ENCODE measurements at places on chromosomes 2 and 18.

- no peak for DNase-seq
Observed at GRCh38 chr18:76622651-76623050, 127.6 kb upstream of the ZNF516 start.

- DNase-seq, result no peak
Observed at GRCh38 chr2:216648105-216648504, 14.9 kb downstream of the IGFBP2 start.

GRCh38 chr2:114468343-114468742, 25.9 kb downstream of the DPP10 start:
- DNase-seq, result no peak

- DNase-seq, result no peak
Observed at GRCh38 chr2:182391443-182391842, 35.4 kb downstream of the PDE1A start.

DNA sequence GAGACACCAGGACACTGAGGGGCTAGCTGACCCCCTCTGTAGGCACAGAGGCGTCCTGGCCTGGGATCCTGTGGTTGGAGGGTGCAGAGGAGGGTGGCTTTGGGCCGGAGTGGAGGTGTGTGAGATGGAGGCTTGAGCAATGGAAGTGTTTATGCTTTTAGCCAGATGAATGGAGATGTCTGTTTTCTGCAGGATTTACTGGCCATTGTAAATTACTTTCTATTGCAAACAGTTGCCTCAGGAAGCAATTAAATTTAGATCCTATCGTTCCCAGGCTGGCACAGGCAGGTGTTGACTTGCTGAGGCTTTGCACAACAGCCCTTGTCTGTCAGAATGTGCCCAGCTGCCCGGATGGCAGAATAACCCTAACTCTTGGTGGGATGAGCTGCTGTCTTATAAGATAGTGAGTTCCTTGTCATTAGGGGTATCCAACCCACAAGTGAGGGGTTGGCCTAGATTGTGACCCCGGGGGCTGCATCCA, 1.8 kb upstream of the ARID5A start:
- DNase-seq, result no peak

- DNase-seq, result no peak
Observed at GRCh38 chr2:224389317-224389716, 12.6 kb downstream of the FAM124B start.

DNA sequence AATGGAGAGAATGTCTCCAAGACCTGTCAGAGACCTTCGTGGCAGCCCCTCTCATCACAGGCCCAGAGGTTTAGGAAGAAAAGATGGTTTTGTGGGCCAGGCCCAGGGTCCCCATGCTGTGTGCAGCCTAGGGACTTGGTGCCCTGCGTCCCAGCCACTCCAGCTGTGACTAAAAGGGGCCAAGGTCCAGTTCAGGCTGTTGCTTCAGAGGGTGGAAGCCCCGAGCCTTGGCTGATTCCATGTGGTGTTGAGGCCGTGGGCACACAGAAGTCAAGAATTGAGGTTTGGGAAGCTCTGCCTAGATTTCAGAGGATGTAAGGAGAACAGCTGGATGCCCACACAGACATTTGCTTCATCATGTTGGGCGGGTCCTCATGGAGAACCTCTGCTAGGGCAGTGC, 45.1 kb upstream of the ACTR2 start:
- DNase-seq, result no peak

DNA sequence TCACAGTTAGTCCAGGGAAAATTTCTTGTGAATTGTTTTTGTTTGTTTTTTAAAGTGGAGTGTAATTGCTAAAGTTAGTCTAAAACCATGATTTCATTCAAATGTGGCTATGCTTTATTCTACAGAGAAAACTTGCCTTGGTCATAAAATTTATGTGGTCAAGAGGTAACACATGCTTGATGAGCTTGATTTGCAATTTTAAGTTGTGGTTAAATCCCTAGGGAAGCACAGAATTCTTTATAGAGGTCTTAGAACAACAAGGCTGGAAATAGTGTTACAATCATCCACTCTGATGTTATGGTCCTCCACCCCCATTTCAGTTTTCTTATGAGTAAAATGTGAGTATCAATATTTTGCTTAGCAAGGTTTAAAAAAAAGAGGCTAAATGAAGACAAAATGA, 359.6 kb downstream of the NRXN1 start:
- no peak for DNase-seq

DNA sequence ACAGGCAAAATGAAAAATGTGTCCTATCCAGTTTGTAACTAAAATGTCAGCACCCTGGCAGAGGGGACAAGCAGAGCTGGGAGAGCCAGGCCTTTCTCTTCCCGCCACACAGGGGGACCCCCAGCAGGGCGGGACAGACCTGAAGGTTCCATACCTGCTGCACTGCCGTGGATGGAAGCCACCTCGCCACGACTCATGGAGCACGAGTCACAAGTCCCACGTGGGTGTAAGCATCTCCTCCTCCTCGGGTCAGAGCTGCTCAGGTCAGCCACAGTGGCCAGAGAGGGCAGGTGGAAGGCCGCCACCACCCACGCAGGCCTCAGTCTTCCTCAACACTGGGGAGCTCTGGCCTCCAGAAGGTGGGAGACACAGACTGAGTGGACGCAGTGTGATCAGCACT, 21.0 kb downstream of the C1QL2 start:
- no peak for DNase-seq

DNA sequence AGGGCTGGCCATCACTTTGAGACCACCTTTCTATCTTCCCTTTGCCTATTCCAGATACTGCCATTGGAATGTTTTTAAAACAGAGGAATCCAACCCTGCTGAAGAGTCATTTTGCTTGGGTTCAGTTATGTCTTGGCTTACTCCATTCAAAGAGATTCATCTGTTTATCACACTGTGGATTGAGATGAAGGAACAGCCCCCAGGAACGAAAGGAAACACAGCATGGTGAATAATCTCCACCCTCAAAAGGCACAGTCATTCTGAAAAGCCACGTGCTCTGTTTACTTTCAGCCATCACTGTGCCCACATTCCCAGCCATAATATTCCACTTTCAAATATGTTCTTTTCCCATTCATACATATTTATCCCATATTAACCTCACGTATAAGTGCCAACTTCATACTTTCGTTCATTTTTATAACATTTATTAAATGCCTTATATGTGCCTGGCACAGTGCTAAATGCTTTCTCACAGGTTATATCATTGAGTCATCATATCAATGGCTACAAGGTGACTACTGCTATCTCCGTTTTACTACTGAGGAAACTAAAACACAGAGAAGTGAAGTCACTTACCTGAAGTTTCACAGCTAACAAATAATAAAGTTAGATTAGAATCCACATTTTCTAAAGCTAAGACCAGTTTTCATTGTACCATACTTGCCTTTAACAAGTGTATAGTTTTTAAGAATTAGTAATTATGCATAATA, 143.6 kb downstream of the OSR1 start:
- no peak for DNase-seq

- DNase-seq, result no peak
Observed at GRCh38 chr18:78480262-78481054, 499.2 kb upstream of the SALL3 start.

DNA sequence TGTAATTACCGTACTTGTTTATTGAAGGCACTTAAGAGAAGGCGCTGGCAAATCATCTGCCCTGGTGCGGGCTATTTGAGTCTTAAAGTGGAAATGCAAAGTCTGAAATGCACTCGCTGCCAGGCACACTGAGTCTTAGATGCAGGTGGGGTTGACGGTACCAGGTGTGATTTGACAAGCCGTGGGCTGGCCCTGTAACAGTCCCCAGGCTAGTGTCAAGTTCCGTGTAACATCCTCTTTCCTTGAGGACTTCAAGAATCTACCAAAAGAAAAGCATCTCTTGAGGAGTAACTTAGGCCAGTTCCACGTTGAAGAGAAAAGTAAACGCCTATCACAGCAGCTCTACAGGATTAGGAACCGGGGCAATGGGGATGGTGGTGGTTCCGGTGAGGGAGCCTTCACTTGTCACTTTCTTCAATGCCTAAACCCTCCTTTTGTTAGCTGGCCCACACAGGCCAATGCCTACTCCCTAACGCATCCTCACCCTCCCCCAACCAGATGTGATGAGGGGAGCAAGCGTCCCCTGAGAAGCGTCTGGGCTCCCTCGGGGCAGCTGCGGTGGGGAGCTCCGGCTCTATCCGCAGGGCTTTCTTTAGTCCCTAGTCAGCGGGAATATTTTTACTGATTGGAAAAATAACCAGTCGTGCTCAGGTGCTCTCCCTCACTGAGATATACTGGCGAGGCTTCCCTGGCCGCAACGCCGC, 1.5 kb upstream of the UGP2 start:
- DNase-seq, result no peak

DNA sequence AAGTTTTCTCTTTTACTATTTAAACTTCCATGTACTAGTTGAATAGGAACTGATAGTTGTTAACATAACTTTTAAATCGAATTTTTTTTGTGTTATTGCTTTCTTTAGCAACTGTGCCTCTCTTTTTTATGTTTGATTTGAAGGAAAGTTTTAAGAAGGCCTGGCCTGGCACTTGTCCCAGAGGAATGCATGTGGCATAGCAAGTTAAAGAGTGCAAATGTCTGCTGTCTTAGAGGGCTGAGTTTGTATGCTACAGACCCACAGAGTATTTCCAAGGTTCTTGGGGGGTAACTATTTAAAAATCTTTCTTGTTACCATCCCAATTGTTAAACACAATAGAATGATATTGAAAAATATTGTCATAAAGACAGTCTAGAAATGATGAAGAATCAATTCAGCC, 47.0 kb downstream of the MTCL1 start:
- no peak for DNase-seq

- DNase-seq, result no peak
Observed at GRCh38 chr2:120243211-120243610, 9.4 kb upstream of the RALB start.

DNA sequence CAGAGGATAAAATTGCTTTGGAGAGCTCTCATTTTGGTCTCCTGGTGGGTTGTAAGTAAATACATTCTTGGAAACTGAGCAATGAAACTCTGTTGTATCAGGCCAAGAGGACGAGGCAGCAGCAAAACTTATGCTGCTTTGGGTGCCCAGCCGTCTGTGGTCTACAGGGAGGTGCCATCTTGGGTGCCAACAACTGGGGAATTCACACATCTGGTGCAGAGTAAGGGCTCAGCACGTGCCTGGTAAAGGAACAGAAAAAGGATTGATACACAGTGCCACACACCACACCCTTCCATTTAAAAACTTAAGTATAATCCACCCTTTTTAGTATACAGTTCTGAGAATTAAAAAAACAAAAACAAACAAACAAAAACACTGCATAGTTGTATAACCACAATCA, 221.9 kb downstream of the TSN start:
- DNase-seq, result no peak

GRCh38 chr2:101403745-101404144, 16.4 kb upstream of the CREG2 start:
- DNase-seq, result no peak

DNA sequence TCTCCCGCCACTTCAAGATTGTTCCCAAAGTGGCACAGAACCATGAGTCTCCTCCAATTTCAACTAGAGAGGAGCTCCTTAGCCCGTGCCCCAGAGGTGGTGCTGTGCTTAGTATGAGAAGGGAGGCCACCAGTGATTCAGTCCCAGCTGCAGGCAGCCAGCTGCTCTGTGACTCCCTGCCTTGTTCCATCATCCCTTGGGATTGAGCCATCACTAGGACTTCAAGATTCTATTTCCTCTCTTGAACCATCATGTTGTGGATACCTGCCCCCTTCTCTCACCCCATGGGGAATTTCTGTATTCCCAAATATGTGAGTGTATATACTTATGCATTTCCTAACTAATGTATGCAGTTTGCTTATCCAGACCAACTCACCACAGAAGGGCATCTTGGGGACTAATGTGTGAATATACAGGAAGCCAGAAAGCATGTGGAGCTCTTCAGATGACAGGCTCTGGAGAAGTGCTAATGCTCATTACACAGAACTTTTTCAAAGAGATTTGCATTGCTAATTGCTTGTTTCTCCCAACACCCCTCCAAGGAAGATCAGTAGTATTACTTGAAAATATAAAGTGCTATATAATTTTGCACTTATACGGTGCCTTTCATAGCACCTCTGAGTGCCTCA, 111.0 kb upstream of the MAP3K20 start:
- DNase-seq, result no peak

- DNase-seq, result no peak
Observed at GRCh38 chr2:132884292-132884691, 214.3 kb upstream of the LYPD1 start.

DNA sequence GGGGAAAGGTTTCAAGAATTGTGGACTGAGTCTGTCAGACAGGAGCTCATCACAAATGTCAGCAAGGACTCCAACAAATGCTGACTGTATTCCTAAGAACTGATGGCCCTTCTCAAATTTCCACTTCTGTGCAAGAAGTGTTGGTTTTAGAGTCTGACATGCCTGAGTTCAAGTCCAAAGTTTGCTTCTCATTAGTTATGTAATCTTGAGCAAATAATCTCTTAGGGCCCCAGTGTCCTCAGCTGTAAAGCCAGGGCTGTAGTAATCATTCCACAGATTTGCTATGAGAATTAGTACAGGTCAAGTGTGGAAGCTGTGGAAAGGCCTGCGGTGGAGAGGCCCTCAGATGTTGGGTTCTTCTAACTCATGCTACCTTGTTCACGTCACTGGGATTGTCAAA, 23.9 kb downstream of the MEP1B start:
- no peak for DNase-seq

DNA sequence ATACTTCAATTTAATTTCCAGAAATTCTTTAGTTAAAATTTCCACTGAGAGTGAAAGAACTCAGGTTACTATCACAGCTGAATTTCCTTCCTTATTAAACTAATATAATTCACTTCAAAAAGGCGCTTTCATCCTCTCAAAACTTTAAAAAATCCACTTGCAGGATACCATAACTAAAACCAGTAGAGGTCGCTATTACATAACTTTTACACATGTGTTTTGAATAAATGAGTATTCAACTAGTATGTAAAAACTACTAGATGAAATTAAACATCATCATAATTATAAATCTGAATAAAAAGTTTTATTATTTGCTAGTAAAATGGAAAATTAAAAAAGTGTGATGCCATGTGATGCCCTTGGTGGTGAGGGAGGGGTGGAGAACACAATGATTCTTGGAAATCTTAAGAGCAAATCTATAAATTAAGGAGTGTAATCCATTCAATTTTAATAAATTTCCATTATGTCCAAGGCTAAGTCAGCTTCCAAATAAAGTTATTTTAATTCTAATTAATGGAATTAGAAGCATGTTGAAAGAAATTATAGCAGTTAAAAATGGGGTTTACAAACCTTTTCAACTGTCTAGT, 61.4 kb downstream of the SOS1 start:
- peak; percentile 18 for DNase-seq

DNA sequence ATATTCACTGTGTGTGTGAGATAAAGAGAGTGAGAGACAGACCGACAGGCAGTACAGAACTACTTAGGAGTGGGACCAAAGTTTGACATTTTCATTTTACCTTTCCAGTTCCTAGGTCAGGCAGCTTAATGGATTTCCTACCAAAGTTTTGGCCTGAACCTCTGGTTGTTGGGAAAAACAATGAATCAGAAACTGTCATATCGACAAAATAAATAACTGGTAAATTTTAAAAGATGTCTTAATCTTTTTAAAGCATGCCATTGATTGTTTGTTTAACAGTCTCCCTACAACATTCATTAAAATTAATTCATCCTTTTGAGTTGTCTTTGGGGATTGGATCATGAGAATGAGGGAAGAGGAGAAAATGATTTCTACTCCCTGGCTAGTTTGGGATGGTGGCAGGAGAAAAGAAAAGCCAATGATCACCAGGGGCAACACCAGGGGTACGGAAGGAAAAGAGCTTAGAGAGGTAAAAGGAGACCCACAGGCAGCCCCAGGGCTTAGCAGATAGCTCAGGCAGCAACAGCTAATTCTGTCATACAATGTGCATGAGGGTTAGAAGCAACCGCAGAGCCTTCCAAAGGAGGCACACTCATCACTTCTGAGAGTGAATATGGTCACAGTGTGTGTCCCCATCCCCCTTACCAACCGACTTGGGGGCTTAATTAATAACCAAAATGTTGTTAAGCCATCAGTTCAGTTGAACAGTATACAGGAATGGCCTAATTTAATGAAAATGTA, 98.5 kb downstream of the CCDC141 start:
- DNase-seq, result no peak

All from HCT116 (cell line).